ENCODE measurements at places on chromosomes 1 and 21. TPM values are rescaled to one million over a fixed set of nuclear protein-coding genes. Genes with fewer than 3 reads are reported as not detected.

DNA sequence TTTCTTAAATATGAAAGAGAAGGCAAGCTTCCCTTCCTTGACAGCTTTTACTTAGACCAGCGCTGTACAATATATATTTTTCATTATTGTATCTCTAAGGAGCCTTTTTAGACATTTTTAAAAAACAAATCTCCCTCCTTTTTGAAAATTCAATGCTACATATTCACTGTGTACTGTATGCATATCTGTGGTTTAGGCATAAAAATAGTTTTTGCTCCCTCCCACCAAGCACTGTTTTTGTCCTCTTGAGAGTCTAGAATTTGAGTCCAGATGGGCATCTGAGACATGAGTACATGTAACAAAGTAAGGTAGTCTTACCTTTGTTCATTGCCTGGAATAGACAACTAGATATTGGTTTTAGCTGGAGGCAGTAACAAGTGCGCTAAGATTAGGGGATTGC is 488.5 kb upstream of the RUNX1 start:
- DNase-seq = no peak

Gene DENND4B
- total RNA-seq = 9.0 TPM

Gene IL19
- total RNA-seq = not detected

GRCh38 chr1:26570287-26570686 is 40.7 kb downstream of the RPS6KA1 start:
- DNase-seq = peak; percentile 46

GRCh38 chr1:242189591-242189990 is 190.7 kb upstream of the MAP1LC3C start:
- DNase-seq = no peak

GRCh38 chr21:36757196-36757595 is 58.3 kb downstream of the SIM2 start:
- DNase-seq = no peak

Gene F5
- not detected for total RNA-seq

GRCh38 chr21:44749116-44749758 is 37.9 kb upstream of the TSPEAR start:
- no peak for DNase-seq

DNA sequence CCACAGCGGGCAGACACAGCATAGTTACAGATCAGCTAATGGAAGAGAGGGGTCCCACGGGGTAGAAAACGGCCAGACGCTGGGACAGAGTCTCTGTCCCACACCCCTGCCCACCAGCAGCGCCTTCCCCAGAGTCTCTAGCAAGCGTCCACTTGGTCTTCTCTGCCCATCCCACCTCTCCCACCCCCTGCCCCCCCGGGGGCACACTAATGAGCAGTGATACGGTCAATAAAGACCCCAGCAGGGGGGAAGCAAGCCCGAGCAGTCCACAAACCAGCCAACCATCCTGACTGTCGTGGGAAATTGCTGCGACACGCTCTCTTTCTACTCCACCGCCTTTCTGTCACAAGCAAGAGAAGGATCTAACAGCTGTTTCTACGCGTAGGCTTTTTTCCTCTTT is 374.7 kb downstream of the NPHP4 start:
- DNase-seq = no peak

GRCh38 chr1:39317111-39317510 is 112.6 kb downstream of the MACF1 start:
- peak; percentile 7 for DNase-seq

Gene SEMA6C
- 0.79 TPM for total RNA-seq

DNA sequence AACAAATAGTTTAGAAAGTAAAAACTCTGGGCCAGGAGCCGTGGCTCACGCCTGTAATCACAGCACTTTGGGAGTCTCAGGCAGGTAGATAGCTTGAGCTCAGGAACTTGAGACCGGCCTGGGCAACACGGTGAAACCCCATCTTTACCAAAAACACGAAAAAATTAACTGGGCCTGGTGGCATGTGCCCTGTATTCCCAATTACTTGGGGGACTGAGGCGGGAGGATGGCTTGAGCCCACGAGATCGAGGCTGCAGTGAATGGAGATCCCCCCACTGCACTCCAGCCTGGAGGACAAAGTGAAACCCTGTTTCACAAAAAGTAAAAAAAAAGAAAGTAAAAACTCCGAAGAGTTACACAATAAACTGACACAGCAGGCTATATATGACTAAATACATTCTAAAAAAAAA is 10.6 kb downstream of the CEP170 start:
- no peak for DNase-seq

GRCh38 chr21:30164796-30165195 is 1.8 kb downstream of the CLDN17 start:
- DNase-seq = no peak

DNA sequence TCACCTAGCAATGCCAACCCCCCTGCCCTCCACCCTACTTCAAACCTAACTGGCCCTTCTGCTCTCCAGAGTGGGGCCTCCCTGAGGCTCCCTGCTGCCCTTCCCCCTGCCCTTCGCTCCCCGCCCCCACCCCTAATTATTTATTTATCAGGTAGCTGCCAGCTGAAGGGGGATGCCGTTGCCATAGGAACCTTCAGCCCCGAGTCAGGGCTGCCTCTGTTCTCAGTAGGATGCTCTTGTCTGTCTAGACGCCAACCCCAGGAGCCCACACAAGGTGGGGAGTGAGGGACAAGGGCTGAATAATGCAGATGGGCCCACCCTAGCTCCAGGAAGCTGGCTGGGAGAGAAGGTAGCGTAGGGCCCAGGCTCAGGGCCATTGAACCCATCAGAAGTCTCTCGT is 41.1 kb downstream of the NKAIN1 start:
- DNase-seq = no peak

Gene FCRLB
- 2.7 TPM for total RNA-seq

Gene CD1E
- total RNA-seq = not detected

DNA sequence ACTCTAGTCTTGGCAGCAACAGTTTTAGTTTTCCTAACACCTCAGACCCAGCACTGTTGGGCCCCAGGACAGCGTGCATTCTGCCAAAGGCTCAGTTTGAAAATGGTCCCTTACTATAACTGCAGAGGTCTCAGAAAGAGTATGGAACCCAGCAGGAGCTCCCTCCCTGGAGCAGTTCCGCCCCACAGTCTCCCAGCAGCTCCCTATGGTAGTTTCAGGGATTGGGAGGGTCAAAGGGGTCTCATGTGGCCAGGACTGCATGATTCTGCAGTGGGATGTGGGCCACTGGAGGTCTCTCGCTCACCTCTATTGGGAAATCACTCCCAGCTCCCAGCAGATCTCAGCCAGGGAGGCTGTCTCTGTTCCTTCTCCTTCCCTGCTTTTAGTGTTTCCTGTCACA is 12.3 kb downstream of the LY9 start:
- no peak for DNase-seq

DNA sequence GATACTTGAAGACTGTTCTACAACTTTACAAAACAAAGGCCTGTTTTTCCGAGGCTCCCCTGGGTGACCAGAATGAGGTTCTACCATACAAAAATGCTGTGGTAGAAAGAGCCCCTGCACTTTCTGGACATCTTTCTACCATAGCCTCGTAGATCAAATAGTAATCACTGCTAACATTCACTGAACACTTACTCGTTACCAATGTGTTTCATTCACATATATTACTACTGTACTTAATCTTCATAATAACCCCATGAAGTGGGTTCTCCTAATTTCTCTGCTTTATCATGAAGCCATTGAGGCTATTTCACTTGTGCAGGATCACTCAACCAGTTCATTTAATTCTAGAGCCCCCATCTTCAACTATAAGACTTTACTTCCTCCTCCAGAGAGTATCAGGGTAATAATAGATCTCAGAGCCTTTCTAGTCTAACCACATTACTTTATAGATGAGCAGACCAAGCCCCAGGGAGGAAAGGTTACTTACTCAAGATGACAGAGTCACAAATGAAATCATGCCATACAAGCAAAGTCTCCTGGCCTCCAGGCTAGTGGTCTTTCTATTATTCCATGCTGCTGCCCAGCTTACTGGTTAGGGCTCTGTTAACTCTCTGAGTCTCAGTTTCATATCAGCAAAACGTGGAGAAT is 46.7 kb upstream of the OSBPL9 start:
- peak; percentile 72 for DNase-seq

DNA sequence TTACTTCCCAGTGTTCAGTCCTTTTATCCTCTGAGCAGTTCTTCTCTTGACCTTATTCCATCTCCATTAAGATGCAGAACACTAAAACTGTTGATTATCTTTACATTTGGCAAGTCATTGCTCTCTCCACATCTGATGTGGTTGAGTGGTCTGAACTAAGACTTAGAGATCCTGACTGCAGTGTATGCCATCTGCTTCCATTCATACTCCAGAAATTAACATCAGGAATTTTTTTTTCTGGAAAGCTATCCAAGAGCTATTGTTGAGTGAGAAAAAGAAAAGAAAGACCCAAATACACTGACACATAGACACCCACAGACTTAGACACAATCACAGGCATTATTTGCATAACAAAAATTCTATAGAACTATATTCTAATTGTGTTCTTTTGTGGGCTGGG is 3.7 kb upstream of the TRIM62 start:
- DNase-seq = no peak

Gene PDC
- total RNA-seq = not detected

GRCh38 chr1:187129132-187129531 is 300.4 kb downstream of the PLA2G4A start:
- DNase-seq = no peak

Gene LRRIQ3
- total RNA-seq = 0.37 TPM

- no peak for DNase-seq
Measured at GRCh38 chr1:2567083-2567679, 11.0 kb downstream of the TNFRSF14 start.

Gene LCE2A
- not detected for total RNA-seq

- DNase-seq = peak; percentile 92
Measured at GRCh38 chr1:10980094-10980577, 32.3 kb upstream of the TARDBP start.

Gene GORAB
- 12.7 TPM for total RNA-seq

Gene PRCC
- 38.4 TPM for total RNA-seq

Gene ARMH1
- 0.37 TPM for total RNA-seq

Gene PRSS38
- total RNA-seq = not detected

Gene NEK7
- total RNA-seq = 192 TPM

DNA sequence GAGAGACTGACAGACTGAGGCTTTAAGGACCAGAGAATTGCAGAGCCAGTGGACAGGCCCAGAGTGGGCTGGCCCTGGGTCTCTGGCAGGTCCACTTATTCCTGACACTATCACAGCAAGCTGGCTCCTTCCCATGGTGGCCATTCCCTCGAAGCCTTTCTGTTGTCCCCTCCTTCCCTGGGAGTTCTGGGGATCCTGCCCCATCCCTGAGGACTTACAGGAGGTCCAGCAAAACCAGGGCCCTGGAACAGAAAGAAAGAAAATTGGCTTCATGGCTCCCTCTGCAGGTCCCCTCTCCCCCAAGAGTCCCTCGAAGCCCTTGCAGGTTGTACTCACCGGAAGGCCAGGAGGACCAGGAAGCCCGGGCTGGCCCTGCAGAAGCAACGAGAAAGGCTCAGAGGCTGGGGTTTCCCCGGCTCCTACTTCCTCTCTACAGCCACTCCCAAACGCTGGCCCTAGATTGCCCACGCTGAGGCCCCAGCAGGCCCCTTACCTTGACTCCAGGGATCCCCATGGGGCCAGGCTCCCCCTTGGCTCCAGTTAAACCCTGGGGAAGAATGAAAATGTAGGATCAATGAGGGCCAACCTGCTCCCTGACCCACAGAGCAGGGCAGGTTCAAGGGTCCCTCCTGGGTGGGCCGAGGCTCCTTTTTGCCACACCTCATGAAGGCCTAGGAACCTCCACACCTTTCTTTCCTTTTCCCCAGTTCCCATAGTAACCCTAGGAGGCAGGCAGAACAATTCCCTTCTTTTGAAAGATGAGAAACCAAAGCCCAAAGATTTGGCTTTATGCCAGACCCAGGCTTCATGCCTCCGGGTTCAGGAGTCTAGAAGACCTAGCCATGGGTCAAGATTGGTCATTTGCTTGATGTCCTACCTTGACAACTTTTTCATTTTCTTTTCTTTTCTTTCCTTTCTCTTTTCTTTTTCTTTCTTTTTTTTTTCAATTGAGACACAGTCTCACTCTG is 4.6 kb downstream of the COL9A2 start:
- peak; percentile 90 for DNase-seq

Gene FMO5
- 0.54 TPM for total RNA-seq

DNA sequence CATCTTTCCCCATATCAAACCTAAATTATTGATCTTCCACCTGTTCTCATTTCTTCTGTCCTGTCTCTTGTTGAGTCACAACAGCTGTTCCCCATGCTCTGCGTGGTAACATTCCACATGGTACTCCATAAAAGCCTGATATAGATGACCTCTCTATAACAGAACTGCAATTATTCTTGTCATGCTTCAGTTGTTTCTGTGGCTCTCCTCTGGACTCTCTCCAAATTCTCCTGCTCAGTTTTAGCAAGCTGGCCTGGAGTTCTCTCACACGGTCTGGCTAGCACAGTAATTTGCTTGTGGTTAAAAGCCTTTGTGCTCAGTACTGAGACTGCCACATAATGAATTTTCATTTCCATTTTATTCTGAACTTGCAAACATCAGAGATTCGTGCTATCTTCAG is 10.6 kb upstream of the LRRC39 start:
- DNase-seq = peak; percentile 97

GRCh38 chr1:20126806-20127440 is 7.6 kb upstream of the PLA2G2D start:
- DNase-seq = no peak

Gene OLIG1
- total RNA-seq = not detected

- DNase-seq = no peak
Measured at GRCh38 chr1:3355894-3356826, 98.3 kb upstream of the ARHGEF16 start.

Gene PDE9A
- not detected for total RNA-seq

Gene EFNA1
- total RNA-seq = 15.1 TPM

DNA sequence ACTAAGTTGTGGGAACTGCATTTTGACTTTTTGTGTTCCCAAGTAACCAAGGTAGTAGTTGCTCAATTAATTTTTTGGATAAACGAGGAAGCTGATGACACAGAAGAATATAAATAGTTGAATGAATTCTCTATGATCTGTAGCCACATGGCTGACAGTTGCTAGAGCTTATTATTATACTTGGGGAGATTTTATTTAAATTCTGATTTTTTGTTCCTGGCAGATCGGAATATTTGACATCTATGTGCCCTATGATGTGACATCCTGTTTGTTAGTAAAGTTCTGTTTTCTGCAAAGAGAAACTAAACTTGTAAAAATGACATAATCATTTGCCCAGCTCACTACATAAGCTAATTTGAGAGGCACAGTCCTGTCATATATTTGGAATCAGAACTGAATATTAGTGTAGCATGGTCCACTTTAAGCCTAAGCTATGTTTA is 9.7 kb upstream of the LYST start:
- DNase-seq = no peak

GRCh38 chr1:21653744-21654100 is 15.4 kb downstream of the RAP1GAP start:
- DNase-seq = no peak

GRCh38 chr1:162349635-162350330 is 26.9 kb downstream of the SPATA46 start:
- peak; percentile 94 for DNase-seq
